ENCODE measurements at places on chromosomes 3 and 15.

- DNase-seq = no peak
These were observed 30.7 kb upstream of the CSTA start for GRCh38 chr3:122294359-122294758.

GRCh38 chr15:46309914-46310313 lies 675.1 kb downstream of the SQOR start:
- DNase-seq = no peak

DNA sequence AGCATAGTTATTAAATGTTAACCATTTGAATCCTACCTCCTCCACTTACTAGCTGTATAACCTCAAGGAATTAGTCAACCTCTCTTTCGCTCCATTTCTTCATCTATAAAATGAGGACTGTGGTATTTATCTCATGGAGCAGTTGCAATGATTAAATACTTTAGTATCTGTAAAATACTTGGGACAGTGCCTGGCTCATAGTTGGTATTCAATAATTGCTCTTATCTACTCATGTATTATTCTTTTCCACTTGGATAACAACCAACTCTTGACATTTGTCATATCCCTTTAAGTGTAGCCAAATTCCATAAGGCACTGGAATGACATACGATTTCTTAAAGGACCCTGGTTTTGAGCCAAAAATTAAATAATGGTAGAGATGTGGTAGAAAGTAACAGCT lies 72.0 kb downstream of the FSIP1 start:
- no peak for DNase-seq

GRCh38 chr3:132210476-132211346 lies 106.5 kb upstream of the ACP3 start:
- peak; percentile 21 for DNase-seq

GRCh38 chr15:95259965-95260364 lies 1028.6 kb downstream of the MCTP2 start:
- no peak for DNase-seq

DNA sequence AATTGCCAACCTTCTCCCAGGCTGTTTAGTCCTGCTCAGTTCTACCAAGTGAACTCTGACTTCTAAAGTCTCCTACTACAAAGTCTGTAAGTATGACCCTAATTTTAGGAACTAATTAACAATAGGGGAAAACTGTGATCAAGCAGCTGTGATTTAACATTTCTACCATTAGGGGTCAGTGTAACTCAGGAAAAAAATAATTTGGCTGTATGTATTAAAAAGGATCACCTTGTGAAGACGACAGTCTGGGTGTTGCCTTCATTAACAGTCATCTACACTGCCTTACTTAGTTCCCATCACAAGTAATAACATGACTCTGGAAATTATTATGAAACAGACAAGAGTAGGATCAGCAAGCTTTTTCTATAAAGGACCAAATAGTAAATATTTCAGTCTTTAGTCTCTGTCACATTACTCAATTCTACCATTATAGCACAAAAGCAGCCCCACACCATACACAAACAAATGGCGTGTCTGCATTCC lies 4.2 kb upstream of the NPHP3 start:
- DNase-seq = peak; percentile 74

GRCh38 chr3:179921500-179921899 lies 115.2 kb downstream of the PEX5L start:
- DNase-seq = no peak

DNA sequence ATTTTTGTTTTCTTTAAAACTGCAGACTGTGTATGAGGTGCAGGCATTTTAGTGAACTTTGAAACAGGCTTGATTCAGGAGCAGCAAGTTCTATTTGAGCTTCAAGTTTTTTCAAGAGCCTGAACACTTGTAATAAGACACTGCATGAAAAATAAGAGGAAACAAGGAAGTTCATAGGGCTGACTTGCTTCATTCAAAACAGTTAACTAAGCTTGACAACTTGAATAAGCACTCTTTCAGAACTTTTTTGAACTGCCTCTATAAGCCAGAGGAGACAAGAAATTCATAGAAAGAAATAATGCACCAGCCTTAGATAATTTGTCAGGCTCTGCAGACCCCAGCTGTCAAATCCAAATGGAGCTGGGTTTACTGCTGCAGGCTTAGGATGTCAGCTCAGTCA lies 130.2 kb downstream of the SSR3 start:
- DNase-seq = no peak

DNA sequence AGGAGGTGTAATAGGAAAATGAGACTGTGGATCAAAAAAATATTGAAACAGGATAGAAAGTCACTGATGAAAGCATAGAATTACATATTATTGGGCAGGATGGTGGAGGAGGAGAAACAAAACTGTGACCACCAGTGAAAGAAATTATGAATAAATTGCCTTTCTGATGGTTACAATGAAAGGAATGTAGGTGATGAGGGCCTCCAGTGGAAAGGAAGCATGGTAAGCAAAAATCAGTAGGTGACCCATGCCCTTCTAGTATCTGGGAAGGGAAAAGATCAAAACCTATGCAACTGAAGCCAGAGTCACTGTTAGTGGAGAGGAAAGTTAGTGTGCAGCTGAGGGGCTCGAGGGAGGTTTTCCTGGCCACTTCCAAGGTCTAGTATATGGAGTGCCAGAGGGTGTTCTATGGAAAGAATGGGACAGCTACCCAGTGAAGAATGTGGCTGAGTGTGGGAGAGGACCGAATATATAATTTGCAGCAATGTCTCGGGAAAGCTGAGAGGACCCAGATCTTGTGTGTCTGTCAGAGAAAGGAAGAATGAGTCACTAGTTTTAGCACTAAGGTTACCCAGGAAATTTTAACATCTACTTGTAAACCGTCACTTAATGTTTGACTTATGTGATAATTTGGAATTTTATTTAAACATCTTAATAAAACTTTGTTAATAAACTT lies 146.2 kb downstream of the NFKBIZ start:
- DNase-seq = no peak

GRCh38 chr3:3089017-3089416 lies 21.2 kb downstream of the IL5RA start:
- no peak for DNase-seq

- no peak for DNase-seq
These were observed 75.3 kb downstream of the SYNPR start for GRCh38 chr3:63353383-63353782.

- no peak for DNase-seq
These were observed 18.1 kb downstream of the CRABP1 start for GRCh38 chr15:78358102-78358870.

DNA sequence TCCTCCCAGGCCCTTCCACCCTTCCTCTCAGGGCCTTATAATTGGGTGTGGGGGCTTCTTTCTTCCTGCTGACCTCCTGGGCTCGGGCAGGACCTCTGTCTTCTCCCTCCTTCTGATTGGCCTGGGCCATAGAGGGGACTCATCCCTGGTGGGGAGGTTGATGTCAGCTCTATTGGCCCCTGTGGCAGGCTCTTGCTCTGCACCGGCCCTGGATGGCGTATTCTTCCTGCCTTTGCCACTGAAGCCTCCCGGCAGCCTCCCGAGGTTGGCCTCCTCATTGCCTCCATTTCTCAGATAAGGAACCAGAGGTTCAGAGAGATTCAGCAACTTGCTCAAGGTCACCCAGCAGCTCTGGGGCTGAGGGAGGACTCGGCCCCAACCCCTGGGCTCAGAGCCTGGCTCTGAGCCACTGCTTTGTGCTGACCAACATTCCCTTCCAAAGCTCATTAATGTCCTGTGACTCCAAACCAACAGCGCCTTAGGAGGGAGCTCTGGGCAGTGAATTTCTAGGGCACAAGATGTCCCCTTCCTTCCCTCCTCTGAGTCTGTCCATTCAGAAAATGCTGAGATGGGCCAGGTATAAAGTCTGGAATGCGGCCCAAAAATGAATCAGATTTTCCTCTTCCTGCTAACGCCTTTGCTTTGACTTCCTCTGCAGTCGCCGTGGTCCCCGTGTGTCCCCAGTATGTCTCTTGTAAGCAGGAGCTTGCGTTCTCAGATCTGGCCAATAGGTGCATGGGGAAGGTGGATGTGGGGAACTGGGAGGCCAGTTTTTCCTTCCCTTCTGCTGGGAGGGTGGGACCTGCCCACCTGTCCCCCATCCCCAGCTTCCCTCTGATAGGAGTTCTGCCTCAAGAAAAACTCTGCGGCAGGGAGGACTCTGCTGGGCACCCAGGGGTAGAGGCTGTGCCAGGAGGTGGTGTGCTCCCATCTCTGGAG lies 74.2 kb downstream of the HMCES start:
- no peak for DNase-seq

DNA sequence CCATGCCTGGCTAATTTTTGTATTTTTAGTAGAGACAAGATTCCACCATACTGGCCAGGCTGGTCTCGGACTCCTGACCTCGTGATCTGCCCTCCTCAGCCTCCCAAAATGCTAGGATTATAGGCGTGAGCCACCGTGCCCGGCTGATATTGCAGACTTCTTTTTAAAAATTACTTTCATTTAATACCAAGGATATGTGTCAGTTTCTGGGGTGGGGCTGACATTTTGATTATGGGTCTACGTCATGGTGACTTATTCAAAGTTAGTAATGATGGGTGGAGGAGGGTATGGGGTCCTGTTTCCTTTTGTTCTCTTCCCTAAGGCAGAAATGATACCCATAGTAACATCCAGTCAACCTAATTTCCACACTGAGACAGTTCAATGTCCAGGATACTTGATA lies 34.7 kb downstream of the GBE1 start:
- no peak for DNase-seq

- DNase-seq = no peak
These were observed 49.9 kb downstream of the DHX36 start for GRCh38 chr3:154274348-154274747.

- no peak for DNase-seq
These were observed 48.3 kb upstream of the CGNL1 start for GRCh38 chr15:57327985-57328471.

GRCh38 chr3:126424039-126424717 lies 29.5 kb downstream of the CFAP100 start:
- DNase-seq = no peak

- DNase-seq = no peak
These were observed 96.0 kb upstream of the MELTF start for GRCh38 chr3:197125636-197126035.

- no peak for DNase-seq
These were observed 13.1 kb upstream of the KCTD6 start for GRCh38 chr3:58478781-58479180.

DNA sequence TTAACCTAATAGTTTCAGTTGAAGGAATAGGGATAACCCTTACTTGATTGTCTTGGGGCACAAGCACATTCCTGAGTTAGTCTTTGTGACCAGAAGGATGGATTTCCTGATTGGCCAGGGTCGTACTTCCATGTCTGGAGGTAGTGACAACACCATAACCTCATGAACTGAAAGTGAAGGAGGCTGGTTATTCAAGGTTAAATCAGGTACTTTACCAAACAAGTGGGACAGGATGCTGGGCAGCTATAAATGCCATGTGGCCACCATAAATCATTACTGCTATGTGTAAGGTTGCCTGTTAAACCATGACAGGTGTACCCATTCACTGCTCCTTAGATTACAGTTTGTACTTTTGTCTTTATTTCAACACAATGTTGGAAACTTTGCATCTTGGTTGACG lies 128.3 kb upstream of the SAMMSON start:
- no peak for DNase-seq

GRCh38 chr3:154780263-154780662 lies 299.9 kb upstream of the MME start:
- DNase-seq = no peak

GRCh38 chr3:139460076-139460475 lies 16.2 kb downstream of the RBP2 start:
- DNase-seq = no peak

DNA sequence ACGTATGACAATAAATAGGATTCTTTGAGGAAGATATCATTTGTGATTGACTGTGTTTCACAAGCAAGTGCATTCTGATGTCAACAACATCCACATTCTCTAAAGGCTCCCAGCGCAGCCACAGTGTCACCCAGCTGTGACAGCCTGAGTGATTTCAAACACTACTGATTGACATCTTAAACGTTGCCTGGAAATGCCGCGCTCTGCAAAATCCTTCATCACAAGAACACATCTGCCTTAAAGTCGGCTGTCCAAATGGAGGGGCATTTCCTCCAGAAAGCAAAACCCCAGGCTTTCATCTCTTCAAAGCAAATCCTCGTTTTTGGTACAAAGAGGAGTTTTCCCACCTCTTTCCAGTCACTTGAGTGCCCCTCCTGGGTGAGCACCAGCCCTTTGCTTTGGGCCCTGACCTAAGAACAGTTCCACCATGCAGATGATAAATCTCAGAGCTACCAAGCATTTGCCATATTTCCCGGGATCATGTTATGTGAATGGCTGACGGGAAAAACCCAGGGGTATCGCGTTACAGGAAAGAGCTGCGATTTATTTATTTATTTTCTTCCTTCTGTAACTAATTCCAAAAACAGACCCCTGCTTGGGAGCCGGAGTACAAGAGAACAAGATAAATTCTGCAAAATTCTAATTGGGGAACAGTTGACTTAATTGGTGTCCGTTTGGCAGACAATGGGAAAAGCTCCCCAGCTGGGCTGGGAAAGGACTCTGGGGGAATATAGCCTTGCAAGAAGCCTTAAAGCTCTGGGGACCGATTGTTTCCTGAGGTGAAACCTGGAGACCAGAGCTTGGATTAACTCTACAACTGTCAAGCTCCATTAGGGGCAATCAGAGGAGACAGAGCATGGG lies 703.8 kb upstream of the NR2F2 start:
- no peak for DNase-seq

GRCh38 chr3:122014741-122015140 lies 7.3 kb downstream of the ILDR1 start:
- no peak for DNase-seq

- DNase-seq = no peak
These were observed 188.9 kb downstream of the FMN1 start for GRCh38 chr15:33005582-33005981.

GRCh38 chr3:70811880-70812279 lies 499.4 kb upstream of the MDFIC2 start:
- DNase-seq = no peak

GRCh38 chr3:14353502-14353901 lies 48.9 kb upstream of the SLC6A6 start:
- no peak for DNase-seq

GRCh38 chr3:5692446-5692845 lies 504.9 kb downstream of the EDEM1 start:
- DNase-seq = no peak

DNA sequence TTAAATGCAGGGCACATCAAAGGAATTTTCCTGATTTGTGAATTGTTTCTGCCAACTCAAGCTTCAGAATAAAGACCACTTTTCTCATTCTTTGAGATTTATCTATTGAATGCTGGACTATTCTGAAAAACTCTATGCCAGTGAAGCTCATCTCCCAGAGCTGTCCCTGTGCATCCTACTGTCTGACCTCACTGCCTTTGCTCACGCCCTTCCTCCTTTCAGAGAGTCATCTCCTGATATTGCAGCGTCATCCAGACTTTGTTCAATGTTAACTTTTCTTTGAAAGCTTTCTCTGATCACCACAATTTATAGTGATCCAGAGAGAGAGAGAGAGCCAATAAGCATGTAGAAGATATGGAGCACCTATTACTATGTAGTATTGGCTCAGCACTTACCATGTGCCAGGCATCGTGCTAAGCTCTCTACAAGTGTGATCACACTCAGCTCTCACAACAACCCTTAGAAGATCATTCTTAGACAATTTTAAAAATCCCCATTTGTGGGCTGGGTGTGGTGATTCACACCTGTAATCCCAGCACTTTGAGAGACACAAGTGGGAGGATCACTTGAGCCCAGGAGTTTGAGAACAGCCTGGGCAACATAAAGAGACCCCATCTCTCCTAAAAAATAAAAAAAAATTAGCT lies 30.2 kb upstream of the TLE3 start:
- DNase-seq = no peak

All from erythroblast (primary cell).